ENCODE measurements at places on chromosomes 6 and 20. TPM values are rescaled to one million over a fixed set of nuclear protein-coding genes. Genes with fewer than 3 reads are reported as not detected.

Gene SLC44A4
- total RNA-seq, result not detected

Gene TCP11
- total RNA-seq, result 1.1 TPM

Gene MLIP
- total RNA-seq, result not detected

Gene EDN1
- total RNA-seq, result 5.3 TPM

Gene TNNC2
- not detected for total RNA-seq

Gene BEND6
- 18.2 TPM for total RNA-seq

Gene SLC26A8
- not detected for total RNA-seq

Gene CDS2
- 36.7 TPM for total RNA-seq

Gene MOG
- total RNA-seq, result not detected

Gene RAET1L
- total RNA-seq, result not detected

Gene OR2H1
- total RNA-seq, result not detected

Gene UBD
- total RNA-seq, result not detected

Gene PLN
- not detected for total RNA-seq

Gene ZBP1
- total RNA-seq, result not detected

Gene SAMD5
- 3.7 TPM for total RNA-seq

Gene HSPA1L
- 0.97 TPM for total RNA-seq

Gene CST7
- not detected for total RNA-seq

Gene BMP6
- 2.9 TPM for total RNA-seq

Gene PXT1
- not detected for total RNA-seq

Gene BTNL2
- total RNA-seq, result not detected

Gene SPTLC3
- total RNA-seq, result 3.6 TPM

Gene PI16
- total RNA-seq, result 0.16 TPM

Gene WFDC2
- total RNA-seq, result not detected

Gene RIPOR3
- 50.8 TPM for total RNA-seq

Gene TTPAL
- 22.2 TPM for total RNA-seq

Gene CHRNA4
- total RNA-seq, result not detected

Gene KHDC1L
- total RNA-seq, result 1.1 TPM

Gene PARD6B
- 0.16 TPM for total RNA-seq

Gene STX16
- 41.5 TPM for total RNA-seq

Gene MBOAT1
- 28.7 TPM for total RNA-seq

Gene SLC25A27
- 8.4 TPM for total RNA-seq

Gene ZC3H12D
- total RNA-seq, result 0.24 TPM

Gene WFDC5
- total RNA-seq, result not detected
